ENCODE measurements at places on chromosomes 16 and 17.

- no peak for DNase-seq
Observed at GRCh38 chr16:88822281-88823040, 10.7 kb upstream of the APRT start.

- DNase-seq: no peak
Observed at GRCh38 chr17:82097184-82097918, 685 bp downstream of the FASN start.

DNA sequence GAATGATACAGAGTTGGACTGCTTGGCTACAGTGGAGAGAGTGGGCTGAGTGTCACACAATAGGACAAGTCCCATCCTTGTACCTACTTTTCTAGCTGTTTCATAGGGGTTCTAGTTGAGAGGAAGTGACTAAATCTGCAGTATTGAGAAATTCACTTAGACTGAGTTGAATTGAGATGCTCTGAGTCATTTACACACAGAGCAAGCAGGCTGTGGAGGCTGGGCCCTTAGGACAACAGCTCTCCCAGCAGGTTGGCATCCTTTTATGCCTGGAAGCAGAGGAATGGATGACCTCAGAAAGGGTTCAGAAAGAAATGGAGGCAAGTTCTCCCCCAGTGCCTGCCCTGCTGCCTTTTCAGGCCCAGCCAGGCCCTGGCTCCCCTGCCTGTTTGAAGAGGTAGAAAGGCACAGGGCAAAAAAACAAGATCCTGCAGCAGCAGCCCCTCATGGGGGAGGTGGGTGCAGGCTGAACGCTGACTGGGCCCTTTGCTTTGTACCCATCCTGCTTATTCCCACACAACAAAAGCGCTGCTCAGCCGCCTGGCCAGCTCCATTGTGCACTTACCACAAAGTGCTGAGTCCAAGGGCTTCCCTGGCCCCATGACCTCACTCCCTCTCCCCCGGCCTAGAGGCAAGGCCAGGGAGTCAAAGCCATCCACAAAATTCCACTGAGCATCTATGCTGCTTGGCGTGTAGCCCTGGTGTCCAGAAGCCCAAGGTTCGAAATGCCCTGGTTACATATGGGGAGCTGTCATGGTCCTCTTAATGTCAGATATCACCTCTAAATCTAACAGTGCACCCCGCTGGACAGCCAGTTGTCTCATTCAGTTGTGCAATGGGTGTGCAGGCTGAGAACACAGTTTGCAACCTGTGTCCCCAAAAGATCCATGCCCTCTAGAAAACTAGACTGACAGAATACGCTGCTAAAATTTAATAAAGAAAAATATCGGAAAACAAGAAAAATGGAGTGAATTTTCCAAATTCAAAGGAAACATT lies 5.4 kb upstream of the CRYBA1 start:
- DNase-seq: peak; percentile 31

DNA sequence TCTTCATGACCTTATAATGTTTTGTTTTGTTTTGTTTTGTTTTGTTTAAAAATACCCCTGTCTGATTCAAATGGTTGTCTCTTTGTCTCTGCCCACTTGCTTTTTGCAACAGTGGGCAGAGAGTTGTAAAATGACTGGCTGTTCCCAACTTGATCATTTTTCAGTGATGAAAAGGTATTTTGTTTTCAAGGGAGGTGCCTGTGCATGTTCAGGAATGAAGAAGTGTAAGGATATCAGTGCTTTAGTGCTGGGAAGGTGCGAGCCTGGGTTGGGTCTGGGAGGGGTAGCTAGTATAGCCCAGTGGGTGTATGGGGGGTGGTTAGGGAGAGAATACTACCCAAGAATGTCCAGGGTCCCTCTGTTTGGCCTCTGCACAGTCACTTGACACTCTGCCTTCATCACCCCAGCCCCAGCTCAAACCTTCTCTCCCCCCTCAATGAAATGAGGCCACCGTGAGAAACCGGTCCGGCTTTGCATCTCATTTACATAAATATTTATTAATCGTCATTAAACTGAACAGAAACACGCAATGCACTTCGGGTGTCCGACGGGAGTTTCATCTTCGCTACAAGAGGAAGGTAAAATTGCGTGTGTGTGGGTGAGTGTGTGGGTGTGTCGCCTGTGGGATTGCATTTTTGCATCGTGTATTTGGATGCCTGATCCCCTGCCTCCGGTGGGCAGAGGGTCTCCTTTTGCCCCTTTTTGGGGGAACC lies 4.3 kb downstream of the NEUROD2 start:
- no peak for DNase-seq

GRCh38 chr16:73197598-73197997 lies 149.7 kb upstream of the ZFHX3 start:
- no peak for DNase-seq

DNA sequence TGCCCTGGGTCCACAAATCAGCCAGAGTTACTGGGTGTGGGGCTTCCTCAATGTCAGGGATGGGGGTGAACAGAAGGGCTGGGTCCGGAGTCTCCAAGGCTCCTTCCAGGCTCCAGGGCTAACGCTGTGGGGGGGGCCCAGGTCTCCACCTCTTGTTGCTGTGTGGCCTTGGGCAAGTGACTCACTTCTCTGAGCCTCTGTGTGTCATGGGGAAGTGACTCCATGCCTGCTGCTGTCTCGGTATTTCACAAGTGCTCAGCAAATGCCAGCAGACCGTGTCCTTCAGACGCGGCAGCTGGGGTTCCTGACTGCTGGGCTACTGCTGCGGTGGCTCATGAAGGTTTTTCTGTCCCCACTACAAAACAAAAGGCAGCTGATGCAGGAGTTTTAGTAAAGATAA lies 26.6 kb downstream of the JPH3 start:
- DNase-seq: no peak

Data from amygdala (tissue), 56 donors.